Hematopoietic multipotent progenitor cell treated with erythropoietin and hydrocortisone succinate and interleukin-3 and kit ligand, for 8 days (in vitro differentiated cells): ENCODE measurements at places on chromosomes 16 and 17.

- DNase-seq = no peak
These were observed 22.9 kb downstream of the SEC14L1 start for GRCh38 chr17:77163511-77164280.

- DNase-seq = peak; percentile 57
These were observed 68.6 kb downstream of the CCT6B start for GRCh38 chr17:34892461-34893249.

GRCh38 chr17:6654841-6655731, 3.5 kb downstream of the C17orf100 start:
- DNase-seq = no peak

DNA sequence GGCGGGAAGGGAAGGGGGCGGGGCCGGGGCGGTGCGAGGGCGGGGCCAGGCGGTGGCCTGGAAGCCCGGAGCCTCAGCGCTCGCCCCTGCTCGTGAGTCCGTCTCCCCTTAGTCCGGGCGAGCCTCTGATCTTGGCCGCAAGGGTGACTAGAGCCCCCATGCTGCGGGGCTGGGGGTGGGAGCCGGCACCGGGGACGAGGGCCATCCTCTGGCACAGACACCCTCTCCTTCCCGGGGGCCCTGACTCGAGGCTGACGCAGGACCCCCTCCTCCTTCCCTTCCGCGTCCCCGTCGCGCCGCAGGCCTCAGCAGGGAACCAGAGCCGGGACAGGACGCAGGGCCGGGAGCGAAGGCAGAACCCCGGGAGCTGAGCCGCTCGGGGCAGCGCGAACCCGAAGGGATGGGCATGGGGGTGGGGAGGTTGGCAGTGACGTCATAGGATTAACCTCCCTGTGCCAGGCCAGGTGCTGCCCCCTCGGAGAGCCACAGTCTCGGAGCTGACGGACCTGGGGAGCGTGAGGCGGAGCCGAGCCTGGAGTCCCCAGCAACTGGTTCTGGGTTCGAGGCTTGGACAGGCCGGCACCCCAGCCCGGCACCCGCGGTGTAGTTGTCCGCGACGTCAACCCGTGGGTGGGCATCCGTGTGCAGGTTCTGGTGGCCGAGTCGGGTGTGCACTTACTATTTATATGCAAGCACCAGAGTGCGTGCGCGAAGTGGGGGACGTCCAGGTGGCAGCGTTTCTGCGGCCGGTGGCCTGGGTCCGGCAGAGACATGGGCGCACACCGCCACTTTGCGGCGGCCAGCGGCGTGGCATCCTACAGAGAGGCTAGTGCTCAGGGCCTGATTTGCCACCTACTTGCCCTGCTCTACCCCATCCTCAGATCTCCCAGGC, 503 bp upstream of the PLCD3 start:
- DNase-seq = peak; percentile 73

GRCh38 chr16:81809567-81809966, 30.5 kb downstream of the PLCG2 start:
- no peak for DNase-seq

DNA sequence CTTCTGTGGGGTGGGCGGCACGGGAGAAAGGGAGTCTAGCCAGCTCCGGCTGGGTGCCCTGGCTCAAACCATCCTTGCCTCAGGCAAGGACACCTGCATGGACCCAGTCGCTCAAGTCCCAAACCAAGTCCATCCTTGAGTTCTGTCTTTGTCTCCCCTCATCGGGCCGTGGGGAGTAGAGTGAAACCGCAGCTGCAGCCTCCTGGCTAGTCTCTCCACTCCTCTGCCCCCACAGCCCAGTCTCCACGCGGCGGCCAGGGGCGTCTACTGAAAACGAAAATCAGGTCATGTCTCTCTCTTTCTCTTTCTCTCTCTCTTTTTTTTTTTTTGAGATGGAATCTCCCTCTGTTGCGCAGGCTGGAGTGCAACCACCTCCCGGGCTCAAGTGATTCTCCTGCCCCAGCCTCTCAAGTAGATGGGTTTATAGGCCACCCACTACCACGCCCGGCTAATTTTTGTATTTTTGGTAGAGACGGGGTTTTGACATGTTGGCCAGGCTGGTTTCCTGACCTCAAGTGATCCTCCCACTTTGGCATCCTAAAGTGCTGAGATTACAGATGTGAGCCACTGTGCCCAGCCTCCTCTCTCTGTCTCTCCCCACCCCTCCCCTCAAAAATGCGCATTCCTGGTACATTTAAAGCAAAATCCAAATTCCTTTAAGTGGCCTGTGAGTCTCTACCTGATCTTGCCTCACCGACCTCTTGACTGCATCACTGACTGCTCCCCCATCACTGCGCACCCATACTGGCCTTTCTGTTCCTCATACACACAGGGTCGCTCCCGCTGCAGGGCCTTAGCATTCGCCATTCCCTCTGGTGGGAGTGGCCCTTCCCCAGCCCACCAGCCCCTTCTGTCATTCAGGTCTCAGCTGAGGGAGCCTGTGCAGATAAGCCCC, 17.7 kb upstream of the RMI2 start:
- DNase-seq = no peak

GRCh38 chr16:73126525-73126853, 78.6 kb upstream of the ZFHX3 start:
- no peak for DNase-seq

DNA sequence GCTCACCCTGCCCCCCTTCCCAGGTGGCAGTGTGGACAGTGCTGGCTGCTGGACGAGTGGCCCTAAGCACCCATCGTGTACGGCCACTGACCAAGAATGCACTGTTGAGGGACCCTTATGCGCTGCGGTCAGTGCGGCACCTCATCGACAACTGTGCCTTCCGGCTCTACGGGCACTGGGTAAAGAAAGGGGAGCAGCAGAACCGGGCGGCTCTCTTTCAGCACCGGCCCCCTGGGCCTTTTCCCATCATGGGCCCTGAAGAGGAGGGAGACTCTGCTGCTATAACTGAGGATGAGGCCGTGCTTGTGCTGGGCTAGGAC, 5.1 kb downstream of the CFAP119 start:
- DNase-seq = no peak

DNA sequence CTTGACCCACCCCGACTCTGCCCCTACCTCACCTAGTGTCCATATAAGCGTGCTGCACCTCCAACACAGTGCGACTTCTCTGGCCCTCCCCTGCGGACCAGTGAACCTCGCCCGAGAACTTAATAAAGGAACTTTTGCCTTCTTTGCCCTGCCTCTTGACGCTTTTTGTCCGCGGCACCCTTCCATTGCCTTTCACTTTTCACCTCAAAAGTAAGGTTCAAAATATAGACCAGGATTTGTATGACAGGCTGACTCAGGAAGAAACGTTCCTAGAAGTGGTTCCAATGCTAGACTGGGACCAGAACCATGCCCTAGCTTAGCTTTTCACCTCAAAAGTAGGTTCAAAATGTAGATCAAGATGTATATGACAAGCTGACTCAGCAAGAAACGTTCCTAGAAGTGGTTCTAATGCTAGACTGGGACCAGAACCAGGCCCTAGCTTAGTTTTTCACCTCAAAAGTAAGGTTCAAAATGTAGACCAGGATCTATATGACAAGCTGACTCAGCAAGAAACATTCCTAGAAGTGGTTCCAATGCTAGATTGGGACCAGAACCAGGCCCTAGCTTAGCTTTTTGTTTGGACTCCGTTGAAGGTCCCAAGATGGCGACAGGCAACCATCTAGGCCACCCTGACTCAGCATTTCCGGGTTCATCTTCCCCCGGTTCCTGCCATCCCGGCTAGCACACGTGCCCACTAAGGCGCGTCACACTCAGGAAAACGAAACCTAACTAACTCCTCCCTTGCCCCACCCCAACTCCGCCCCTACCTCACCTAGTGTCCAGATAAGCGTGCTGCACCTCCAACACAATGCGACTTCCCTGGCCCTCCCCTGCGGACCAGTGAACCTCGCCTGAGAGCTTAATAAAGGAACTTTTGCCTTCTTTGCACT, 51.0 kb upstream of the TMEM97 start:
- no peak for DNase-seq

- DNase-seq = no peak
These were observed 526 bp downstream of the ZZEF1 start for GRCh38 chr17:4142107-4142900.

GRCh38 chr16:86917471-86918365, 339.4 kb downstream of the FOXL1 start:
- DNase-seq = no peak

DNA sequence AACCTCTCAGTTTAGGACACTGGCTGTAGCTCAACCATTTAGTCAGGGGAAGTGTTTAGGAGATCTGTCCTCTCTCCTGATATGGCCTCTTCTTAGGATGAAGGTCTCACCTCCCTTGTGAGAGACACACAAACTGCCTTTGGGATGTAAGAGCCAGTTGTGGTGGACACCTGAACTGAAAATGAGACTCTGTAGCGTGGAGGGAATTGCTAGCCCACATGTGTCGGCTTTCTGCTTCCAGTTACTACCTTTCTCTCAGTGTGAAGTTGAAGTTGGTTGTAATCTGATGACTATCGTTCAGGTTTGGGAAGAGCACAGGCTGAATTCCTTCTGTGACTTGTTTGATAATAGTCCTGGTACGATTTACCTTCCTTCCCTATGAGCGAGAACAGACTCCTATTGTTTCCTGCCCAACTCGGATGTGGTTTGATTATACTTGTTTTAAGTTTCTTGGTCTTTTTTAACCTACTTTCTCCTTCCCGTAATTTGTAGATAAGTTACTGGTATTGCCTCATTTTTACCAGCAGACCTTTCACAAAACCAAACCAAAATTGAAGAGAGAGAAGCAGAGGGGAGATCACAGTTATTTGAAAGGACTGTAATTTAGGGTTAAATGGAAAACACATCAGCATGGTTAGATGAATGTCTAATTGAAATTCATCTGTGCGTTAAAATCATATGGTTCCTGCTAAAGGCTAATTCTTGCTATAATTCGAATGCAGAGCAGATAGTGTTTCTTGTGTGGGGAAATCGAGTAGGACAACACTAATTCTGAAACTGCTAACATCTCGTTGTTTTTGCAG, 43.2 kb downstream of the CLEC16A start:
- DNase-seq = no peak

- DNase-seq = no peak
These were observed 41.3 kb downstream of the GRIN2C start for GRCh38 chr17:74818291-74818938.

GRCh38 chr16:85680352-85680944, 8.3 kb downstream of the GINS2 start:
- DNase-seq = no peak
